HuH-7.5 (cell line): ENCODE measurements at places on chromosomes 5 and 9.

DNA sequence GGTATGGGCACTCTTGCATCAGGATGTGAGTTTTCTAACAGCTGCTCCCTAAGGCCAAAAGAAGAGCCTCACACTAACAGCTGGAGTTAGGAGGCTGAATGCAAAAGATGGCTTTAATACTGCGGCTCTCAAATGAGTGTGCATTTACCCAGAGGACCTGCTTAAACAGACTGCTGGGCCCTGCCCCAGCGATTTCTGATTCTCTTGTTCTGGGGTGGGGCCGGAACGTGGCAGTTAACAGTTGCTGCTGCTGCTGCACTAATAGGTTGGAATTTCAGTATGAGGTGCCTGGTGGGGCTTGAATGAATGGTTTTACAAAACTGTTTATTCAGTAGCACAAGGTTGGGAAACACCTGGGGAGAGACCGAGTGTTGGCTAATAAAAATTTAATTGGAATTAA lies 26.1 kb downstream of the HMGCR start:
- DNase-seq = no peak

GRCh38 chr5:100818340-100818739 lies 84.7 kb downstream of the ST8SIA4 start:
- DNase-seq = no peak

DNA sequence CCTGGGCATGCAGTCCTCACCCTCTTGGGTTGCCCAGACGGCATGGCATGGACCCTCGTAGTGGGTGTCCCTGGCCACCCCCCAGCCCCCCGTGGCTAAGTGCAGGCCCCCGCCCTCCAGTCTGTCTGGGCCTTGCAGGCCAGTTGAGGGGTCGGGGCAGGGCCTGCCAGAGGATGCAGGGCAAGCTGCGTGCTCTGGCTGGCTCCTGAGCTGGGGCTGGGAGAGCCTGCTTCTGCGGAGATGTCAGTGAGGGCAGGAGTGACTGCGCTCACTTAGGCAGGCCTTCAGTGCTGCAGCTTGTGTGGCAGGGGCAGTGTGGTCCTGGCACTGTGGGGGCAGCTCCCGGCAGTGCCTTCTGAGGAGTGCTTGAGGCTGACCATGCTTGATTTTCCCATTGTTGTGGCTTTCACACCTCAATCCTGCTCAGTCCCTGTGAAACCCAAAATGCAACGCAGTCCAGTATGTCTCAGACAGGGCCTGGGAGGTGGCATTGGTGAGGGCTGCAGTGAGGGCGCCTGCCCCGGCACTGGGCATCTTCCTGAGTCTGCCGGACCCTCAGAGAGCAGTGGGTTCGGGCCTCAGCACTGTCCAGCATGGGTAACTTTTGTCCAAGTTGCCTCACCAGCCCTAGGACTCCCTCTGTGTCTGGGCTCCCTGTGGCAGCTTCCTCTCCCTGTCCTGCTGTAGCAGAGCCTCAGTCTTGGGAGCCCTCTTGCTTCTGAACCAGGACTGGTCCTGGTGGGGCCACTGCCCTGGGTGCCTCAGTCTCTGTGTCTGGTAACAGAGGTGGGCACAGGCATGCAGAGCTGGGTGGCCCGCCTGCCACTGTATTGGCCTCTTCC lies 93.0 kb downstream of the PHF2 start:
- DNase-seq = no peak

- no peak for DNase-seq
These were observed 33.1 kb downstream of the KDM4C start for GRCh38 chr9:6790866-6791265.

GRCh38 chr5:59798862-59799667 lies 94.5 kb downstream of the PDE4D start:
- no peak for DNase-seq

GRCh38 chr9:136846376-136847087 lies 2.7 kb upstream of the PHPT1 start:
- DNase-seq = no peak

DNA sequence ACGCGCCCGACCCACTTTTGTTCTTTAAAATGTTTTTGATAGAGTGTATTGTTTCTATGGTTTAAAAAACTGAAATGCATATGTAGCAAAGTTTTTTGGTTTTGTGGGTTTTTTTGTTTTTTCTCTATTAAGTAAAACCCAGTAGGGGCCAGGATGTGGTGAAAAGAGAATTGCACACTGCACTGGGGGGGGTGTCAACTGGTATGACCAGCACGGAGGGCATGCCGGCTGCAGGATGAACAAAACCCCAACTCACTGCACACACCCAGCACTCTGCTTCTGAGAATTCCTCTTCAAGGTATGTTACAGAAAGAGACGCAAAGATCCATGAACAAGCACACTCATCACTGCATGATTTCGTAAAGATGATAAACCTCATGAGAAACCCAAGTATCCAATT lies 75.0 kb downstream of the STK10 start:
- no peak for DNase-seq

- DNase-seq = no peak
These were observed 42.6 kb downstream of the HMGCS1 start for GRCh38 chr5:43270645-43271044.

DNA sequence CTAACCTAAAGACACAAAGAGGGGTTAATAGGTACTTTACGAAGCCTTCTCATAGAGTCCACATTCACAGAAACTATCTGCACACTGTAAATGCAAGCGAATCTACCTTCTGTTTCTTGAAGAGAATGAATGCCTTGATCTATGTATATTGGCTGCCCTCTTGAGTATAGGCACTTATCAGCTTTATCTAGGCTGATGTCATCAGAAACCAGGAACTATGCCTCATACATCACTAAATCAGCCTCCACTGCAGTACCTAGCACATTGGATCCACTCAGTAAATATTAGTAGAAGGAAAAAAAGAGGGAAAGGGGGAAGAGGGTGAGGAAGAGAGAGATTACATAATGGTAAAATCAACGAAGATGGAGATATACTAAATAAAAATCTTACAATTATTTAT lies 477.1 kb downstream of the CAAP1 start:
- no peak for DNase-seq

DNA sequence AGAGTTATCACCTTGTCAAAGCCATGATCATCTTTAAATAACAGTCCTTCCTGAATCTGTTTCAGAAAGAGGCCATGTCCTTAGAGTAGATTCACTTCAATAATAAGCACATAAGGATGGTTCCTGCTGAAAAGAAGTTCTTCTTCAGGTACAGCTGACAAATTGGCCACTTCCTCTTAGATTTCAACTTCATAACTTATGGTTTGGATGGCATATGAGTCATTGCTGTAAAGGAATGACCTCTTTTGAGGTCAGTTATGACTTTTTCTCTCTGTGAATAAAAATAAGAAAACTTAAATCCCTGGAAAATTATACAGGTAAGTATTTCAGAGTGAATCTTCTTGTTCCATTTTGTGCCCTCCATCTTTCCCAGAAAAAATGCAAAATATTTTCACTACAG lies 555.3 kb upstream of the ZNF462 start:
- DNase-seq = no peak

GRCh38 chr5:42592401-42593140 lies 164.0 kb upstream of the CCDC152 start:
- DNase-seq = no peak

GRCh38 chr5:90601468-90601867 lies 42.9 kb downstream of the ADGRV1 start:
- DNase-seq = no peak

- peak; percentile 38 for DNase-seq
These were observed 19.2 kb upstream of the SHB start for GRCh38 chr9:38088006-38088925.

GRCh38 chr9:120713257-120714087 lies 798 bp downstream of the MEGF9 start:
- DNase-seq = peak; percentile 41
